ENCODE measurements at places on chromosomes 7 and 10.
A peak's percentile ranks its signal among the peaks of the same experiment; 100 is the strongest.

DNA sequence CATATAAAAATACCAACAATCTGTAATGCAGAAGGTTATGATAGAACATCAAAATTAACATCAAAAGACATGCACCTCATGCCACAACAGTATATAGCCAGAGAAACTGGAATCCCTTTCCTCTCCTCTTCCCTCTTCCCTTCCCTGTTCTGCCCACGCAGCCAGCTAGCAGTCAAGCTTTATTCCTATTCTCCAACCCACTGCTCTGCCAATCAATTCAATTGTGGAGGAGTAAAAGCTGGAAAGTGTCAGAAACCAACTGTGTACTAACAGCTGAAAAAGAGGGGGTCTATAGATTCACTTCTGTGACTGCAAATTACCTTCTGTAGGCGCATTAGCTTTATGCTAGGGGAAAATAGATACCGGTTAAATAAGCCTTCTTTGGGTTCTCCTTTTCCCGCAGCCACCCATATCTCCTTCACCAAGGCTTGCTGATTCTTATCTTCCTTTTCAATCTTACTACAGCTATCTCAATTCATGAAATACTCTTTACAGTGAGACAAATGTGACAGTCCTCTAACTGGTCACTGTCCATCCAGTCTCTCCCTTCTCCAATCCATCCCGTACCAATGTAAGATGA, 16.3 kb downstream of the ABI1 start:
- no peak for DNase-seq

- DNase-seq, result peak; percentile 40
These were observed 1.3 kb downstream of the NFE2L3 start for GRCh38 chr7:26153241-26153822.

- no peak for DNase-seq
These were observed 229.6 kb downstream of the PHF14 start for GRCh38 chr7:11203224-11203623.

DNA sequence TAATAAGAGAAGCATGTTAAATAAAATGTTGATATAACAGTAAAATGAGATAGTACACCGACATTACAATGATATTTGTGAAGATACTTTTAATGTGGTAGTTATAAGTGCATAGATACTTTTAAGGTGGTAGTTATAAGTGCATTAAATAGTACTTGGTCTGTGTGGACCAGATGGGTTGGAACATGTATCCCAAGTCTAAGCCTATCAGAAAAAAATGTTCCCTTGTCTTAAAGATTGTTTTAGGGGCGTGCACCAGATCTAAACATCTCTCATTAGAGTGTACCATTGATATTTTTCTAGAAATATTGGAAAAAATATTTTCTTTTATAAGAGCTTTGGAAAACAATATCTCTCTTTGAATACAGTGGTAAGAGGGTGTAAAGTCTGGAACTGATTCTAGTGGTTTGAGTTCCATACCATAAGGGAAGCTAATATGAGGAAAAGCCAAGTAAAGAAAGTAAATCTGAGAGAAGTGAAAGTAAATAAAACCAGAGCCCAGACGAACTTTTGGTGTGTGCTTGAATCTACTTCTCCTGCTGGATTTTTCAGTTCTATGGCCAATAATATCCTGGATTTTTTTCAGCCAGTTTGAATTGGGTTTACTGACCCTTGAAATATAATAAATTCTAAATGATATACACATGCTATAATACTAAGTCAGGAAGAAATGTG, 175.3 kb downstream of the MBL2 start:
- no peak for DNase-seq

- no peak for DNase-seq
These were observed 62.1 kb upstream of the DNAAF5 start for GRCh38 chr7:664402-664775.

GRCh38 chr7:1248916-1249581, 16.4 kb downstream of the UNCX start:
- no peak for DNase-seq

GRCh38 chr10:46235705-46236545, 50.9 kb upstream of the ANTXRL start:
- no peak for DNase-seq
